Activated naive CD4-positive, alpha-beta T cell (primary cell): ENCODE measurements at places on chromosomes 5 and 9.

GRCh38 chr5:135596157-135596763 is 17.5 kb upstream of the CXCL14 start:
- no peak for DNase-seq

GRCh38 chr5:43348861-43349363 is 35.7 kb upstream of the HMGCS1 start:
- no peak for DNase-seq

GRCh38 chr5:141686648-141687416 is 4.8 kb upstream of the ARAP3 start:
- DNase-seq: no peak

- no peak for DNase-seq
Measured at GRCh38 chr9:76185432-76185831, 208.8 kb downstream of the RFK start.

DNA sequence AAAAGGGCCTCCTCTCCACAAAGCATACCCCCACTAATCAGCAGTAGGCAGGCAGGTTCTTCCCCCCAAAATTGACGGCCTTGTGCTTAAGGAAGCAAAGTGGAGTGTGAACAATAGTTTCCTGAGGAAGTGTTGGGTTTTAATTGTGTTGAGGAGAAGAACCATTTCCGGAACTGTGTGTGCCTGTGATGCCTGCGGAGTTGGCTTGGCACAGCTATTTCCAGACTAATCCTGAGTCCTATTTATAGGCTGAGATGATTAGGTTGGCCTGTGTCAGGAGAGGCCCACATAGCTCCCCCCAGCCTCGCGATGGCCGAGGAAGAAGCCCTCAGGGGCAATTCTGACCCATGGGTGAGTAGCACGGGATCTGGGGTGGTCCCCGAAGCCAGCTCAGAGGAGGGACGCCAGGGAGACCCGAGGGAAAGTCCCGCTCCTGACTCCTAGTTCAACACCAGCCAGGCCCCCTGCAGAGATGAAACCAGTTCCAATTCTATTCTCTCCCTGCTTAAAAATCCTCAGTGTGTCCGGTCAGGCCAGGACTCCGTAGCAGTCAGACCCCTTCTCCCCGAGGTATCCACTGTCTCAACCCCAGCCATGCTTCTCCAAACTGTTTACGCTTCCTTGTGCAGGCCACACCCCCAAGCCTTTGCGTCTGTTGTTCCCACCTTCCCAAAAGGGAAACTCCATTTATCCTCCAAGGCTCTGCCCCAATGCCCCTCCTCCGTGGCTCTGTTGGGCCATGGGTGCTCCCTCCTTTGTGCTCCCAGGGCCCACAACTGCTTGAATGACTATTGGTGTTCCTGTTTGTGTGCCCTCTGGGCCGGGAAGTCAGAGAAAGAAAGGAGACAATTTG is 18.1 kb downstream of the GSN start:
- no peak for DNase-seq

GRCh38 chr9:77649109-77649812 is 1.1 kb upstream of the GNA14 start:
- DNase-seq: no peak

GRCh38 chr5:114744406-114744805 is 382.5 kb downstream of the KCNN2 start:
- no peak for DNase-seq

DNA sequence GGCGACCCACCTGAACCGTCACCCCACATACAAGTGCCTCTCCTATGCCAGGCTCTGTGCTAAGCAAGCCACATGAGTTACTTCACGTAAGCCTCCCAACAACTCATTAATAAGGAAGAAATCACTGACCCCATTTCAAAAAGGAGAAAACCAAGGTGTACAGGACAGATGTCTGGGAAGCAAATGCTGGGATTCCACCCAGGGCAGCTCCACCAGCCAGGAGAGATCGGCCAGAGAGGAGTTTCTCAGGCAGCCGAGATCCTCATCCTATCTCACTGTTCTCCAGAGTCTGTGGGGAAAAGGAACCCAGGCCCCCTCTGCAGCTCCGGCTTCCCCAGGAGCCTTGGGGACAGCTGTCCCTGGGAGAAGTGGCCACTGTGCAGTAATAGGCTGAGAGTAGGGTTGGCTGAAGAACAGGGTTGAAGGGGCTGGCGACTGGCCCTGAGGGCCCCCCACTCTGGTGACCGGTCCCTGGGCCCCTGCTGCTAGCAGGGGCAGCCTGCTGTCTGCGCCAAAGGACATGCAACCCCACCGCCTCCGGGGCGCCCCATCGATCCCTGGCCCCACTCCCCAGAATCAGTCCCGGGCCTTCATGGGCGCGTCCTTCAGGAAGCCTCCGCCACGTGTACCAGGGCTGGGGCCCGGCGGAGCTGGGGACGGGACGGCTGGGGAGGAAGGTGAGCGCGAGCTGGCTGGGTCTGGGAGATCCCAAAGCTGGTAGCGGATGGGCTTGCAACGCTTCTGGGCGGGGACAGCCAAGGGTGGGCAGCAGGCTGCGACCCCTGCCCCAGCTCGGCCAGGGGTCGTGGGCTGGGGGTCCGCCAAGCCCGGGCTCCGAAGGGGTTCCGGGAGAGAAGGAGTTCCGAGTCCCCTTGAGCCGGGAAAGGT is 44.1 kb upstream of the STXBP1 start:
- no peak for DNase-seq

DNA sequence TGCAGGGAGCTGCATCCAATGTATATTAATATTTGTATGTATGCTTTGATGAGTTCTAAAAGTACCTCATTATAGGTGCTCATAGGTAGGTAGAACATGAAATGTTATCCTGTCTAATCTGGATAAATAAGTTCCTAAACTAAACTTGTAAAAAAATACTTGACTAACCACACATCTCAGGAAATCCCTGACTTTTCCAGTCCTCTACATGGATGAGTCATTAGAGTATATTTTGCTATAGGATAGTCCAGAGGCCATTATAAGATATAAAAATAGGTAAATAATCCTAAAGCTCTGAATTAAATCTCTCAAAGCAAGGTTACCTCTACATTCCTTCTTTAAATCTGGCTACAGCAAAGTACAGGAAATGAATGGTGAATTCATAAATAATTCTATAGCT is 404.3 kb downstream of the RAB3C start:
- no peak for DNase-seq

- DNase-seq: no peak
Measured at GRCh38 chr9:117103438-117104110, 311.3 kb downstream of the ASTN2 start.

DNA sequence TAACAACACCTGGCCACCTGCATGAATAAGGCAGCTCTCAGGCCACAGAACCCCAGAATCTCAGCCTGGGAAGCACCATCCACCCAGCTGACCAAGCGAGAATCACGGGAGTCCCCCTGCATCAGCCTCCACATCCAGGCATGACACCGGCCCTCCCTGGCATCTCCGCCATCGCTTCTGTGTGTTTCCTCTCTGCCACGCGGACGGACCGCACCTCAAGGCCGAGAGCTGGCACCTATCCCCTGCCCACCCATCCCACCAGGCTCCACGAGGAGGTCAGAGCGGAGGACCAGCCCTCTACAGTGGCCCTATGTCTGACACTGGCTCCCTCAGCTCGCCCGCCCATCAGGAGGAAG is 134.7 kb downstream of the COL23A1 start:
- no peak for DNase-seq

DNA sequence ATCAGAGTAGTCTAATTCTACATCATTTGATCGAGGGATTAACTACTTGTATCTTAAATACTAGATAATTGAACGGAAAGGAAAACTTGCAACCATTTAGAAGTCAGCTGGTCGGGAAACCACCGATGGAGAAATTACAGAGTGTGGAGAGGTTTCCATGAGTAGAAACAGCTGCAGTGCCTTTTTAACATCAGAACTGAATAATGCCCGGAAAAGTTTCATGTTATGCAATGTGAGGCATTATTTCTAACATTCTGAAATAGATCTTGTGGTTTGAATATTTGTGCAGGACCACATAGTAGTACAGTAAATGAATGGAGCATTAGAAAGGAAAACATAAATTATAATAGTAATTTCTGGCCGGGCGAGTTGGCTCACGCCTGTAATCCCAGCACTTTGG is 88.1 kb upstream of the RNF180 start:
- DNase-seq: no peak

DNA sequence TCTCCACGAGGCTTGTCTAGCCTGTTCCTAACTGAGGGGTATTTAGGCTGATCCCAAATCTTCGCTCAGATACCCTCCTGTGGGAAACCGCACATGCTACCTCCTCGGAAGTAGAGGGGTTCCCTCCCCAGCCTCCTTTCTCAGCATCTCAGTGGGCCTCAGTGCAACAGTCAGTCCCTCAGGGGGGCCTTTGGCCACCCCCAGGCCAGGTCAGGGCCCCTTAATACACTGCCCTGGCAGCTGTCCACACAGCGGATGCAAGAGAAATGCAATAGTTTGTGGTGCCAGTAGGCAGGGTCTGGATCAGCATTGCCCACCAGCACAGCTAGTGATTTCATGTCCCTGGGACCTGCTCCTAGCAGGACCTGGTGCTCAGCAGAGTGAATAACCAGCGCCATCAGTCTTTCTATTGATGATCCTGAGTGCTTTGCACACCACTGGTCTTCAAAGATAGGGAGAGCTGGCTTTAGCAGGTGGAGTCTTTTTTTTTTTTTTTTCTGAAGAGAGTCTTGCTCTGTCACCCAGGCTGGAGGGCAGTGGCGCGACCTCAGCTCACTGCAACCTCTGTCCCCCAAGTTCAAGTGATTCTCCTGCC is 7.5 kb downstream of the PLPP7 start:
- no peak for DNase-seq

DNA sequence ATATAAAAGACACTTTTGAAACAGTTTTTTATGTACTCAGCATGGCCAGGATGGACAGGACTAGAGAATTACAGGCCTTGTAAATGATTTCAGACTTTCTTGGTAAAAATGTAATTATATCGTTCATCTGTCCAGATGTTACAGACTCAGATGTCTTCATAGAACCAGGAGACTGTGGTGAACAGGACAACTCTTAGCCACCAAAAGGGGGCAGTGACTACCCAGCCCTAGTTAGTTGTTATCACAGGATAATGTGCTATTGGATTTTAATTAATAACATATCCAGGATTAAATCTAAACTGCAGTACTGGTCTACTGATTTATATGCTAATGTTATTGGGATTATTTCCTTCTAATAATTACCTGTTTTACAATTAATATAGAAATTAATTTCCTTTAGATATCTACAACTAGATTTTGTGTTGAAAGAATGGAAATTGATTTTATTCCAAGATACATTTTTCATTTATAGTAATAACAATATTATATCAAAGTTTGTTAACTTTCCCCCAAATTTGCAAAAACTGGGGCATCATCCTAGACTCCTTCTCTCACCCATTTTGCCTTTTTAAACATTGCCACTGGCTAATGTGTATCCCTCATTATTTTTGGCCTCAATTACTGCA is 99.4 kb downstream of the MTREX start:
- no peak for DNase-seq

- DNase-seq: no peak
Measured at GRCh38 chr9:13054389-13054788, 225.1 kb downstream of the MPDZ start.

- DNase-seq: no peak
Measured at GRCh38 chr5:143874312-143874711, 62.4 kb downstream of the HMHB1 start.

GRCh38 chr9:128099231-128099931 is 28.1 kb downstream of the PTGES2 start:
- no peak for DNase-seq

GRCh38 chr5:133876266-133876665 is 92.2 kb downstream of the C5orf15 start:
- no peak for DNase-seq

GRCh38 chr9:95459178-95459577 is 57.6 kb downstream of the PTCH1 start:
- DNase-seq: no peak

- no peak for DNase-seq
Measured at GRCh38 chr9:133960568-133961129, 31.5 kb downstream of the VAV2 start.

DNA sequence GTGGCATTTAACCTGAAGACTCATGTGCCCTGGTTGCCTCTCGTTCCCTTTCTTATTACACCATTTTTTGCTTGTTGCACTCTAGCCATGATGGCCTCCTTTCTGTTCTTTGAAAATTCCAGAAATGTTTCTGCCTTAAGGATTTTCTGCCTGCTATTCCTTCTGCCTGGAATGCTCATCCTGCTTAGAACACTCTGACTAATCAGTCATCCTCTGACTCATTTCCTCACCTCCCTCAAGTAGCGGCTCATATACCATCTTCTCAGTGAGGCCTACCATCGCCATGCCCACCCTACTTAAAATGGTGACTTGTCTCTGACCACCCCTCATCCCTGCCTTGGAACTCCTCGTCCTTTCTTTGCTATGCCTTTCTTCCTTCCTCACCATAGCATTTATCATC is 68.8 kb downstream of the KIF4B start:
- no peak for DNase-seq

- no peak for DNase-seq
Measured at GRCh38 chr5:35898952-35899660, 39.3 kb downstream of the CAPSL start.

GRCh38 chr5:80865551-80865950 is 94.6 kb upstream of the RASGRF2 start:
- DNase-seq: no peak

DNA sequence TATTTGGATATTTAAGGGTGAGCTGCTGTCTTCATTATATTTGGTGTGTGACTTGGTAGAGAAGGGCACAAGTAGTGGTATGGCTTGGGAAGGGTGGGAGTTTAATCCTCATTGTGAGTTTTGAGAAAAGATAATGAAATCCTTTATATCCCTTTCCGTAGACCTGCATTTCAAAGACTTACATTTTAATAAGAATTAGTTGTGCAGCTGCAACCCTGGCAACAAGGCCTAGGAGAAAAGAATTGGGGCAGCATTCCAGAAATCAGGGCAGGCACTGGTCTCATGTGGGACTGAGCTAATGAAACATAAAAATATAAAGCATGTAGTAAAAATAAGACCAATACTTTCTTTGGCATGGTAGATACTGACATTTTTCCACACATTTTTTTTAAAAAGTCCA is 60.5 kb downstream of the CDC42SE2 start:
- DNase-seq: no peak

GRCh38 chr5:143699121-143699520 is 112.8 kb upstream of the HMHB1 start:
- no peak for DNase-seq

DNA sequence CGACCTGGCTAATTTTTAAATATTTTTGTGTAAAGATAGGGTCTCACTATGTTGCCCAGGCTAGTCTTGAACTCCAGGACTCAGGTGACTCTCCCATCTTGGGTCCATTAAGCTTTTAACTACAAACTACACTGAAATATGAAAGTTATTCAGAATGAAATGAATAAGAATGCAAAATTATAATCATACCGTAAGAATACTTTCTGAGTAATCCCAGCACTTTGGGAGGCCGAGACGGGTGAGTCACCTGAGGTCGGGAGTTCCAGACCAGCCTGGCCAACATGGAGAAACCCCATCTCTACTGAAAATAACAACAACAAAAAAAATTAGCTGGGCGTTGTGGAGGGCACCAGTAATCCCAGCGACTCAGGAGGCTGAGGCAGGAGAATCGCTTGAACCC is 1.1 kb upstream of the ORM1 start:
- no peak for DNase-seq

GRCh38 chr9:73371801-73372200 is 220.1 kb downstream of the ANXA1 start:
- DNase-seq: no peak

GRCh38 chr5:106288979-106289378 is 1381.8 kb downstream of the EFNA5 start:
- no peak for DNase-seq

GRCh38 chr5:81145329-81145935 is 87.7 kb upstream of the CKMT2 start:
- DNase-seq: no peak

- no peak for DNase-seq
Measured at GRCh38 chr5:67581203-67581602, 384.6 kb upstream of the CD180 start.
